Stimulated activated CD4-positive, alpha-beta T cell treated with anti-CD3 and anti-CD28 coated beads, Interleukin-15, amount 100 ng/mL, for 1 hour (primary cell): ENCODE measurements at places on chromosomes 5 and 9.

- DNase-seq: no peak
These were observed 20.6 kb downstream of the IFNW1 start for GRCh38 chr9:21121079-21121478.

GRCh38 chr9:125810161-125810560 lies 63.0 kb downstream of the PBX3 start:
- no peak for DNase-seq

DNA sequence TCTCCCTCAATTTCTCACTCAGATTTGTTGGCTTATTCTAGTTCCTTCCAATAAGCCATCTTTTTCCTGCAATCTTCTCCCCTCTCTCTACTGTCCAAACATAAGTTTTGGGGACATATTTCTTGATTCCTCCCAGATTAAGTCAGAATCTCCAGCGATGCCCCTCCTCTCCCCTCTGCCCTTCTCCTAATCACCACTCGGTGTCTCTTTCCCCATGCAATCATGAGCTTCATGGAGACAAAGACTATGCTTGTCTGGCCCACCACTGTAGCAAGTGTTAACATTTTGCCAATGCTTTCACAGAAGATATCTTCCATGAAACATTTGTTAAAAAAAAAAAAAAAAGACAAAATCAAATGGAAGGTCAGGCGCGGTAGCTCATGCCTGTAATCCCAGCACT lies 42.4 kb downstream of the PDE6A start:
- no peak for DNase-seq

DNA sequence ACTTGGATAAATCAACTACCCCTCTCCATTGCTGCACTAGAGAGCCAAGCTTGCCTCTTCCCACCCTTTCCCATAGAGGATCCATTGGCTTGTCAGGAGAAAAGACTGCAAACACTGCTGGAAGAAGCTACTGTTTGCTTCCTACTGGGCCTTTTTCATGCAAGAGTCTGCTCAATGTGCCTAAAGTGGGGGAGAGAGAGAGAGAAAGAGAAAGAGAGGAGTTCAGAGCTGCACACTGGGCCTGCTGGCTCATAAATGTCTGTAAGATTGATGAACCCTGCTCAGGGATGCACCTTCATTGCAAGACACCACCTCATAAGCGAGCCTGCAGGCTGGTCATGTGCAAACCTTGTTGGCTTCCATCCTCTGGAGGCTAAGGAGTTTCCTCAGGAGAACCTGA lies 269.4 kb downstream of the ZNF608 start:
- DNase-seq: no peak

GRCh38 chr9:92682269-92682668 lies 12.3 kb upstream of the IPPK start:
- no peak for DNase-seq

DNA sequence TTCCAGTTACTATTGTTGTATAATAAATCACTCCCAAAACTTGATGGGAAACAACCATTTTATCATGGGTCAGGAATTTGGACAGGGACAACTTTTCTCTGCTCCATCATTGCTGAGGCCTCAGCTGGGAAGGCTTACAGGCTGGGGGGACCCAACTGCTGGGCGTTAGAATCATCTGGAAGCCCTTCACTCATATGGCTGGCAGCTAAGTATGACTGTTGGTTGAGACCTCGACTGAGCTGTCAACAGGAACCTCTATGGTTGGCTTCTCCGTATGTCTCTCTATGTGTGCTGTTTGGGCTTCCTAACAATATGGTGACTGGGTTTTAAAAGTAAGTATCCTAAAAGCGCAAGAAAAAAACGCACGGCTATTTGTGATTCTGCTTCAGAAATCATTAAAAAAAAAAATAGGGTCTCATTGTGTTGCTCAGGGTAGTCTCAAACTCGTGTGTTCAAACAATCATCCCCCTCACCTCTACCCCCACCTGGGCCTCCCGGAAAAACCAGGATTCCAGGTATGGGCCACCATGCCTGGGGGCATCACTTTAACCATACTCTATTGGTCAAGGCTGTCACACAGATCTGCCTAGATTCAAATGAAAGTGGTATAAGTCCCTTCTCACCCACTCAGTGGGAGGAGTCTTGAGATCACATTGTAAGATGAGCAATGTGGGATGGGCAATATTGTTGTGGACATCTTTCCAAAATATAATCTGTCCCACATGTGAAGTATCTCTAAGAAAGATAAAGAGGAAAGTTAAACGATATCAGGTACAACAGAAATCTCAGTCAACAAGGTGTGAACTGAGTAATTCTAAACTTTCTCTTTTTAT lies 15.2 kb downstream of the FNBP1 start:
- no peak for DNase-seq
